Foreskin fibroblast (primary cell): ENCODE measurements at places on chromosomes 13 and 19.

DNA sequence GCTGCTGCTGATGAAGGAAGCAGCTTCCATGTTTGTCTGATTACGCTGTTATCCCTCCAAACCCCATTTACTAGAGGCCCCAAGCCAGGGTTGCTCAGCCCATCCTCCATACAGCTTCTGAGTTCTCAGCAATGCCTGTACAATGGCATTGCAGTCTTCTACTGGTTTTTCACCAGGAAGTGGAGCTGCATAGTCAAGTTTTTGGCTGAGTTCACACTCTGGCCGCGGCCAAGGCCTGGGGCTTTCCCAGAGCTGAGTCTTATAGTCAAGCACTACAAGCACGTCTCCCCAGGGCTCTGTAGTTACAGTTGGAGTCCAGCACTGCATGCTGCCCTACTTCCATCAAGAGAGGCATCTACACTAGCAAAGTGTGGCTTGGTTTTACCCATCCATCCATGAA lies 182.5 kb downstream of the POU4F1 start:
- DNase-seq: no peak

DNA sequence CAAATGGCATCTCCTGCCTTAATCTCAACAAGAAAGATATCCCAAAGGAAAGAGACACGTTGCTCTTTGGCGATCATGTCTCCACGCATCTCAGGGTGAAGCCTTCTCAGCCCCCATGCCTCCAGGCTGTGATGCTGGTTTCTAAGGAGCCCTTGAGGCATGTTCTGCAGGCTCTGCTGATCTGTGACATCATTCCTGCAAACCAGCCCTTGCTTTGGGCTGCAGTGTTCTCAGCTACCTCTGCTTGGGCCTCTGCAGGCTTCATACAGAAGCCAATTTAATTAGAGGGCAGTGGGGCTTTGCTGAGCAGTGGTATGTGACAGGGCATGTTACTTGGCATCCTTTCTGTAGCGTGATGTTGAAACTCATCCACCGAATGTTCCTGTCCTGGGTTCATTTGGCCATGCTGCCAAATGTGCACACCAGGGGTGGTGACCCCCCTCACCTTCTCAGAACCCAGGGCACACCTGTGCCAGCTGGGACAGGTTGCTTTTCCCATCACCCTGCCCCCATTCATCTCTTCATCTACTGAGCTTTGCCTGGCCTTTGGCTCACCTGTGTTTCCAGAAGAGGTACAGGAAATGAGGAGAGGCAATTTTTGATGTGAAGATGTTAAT lies 230.9 kb downstream of the TEX29 start:
- no peak for DNase-seq

- DNase-seq: peak; percentile 96
Measured at GRCh38 chr19:7293762-7294557, at the start of gene INSR. Gene INSR (minus strand): TSS chr19:7294414. CDS start chr19:7293891, 523 bp downstream.

GRCh38 chr13:45289936-45290563 lies 50.9 kb downstream of the TPT1 start:
- no peak for DNase-seq

DNA sequence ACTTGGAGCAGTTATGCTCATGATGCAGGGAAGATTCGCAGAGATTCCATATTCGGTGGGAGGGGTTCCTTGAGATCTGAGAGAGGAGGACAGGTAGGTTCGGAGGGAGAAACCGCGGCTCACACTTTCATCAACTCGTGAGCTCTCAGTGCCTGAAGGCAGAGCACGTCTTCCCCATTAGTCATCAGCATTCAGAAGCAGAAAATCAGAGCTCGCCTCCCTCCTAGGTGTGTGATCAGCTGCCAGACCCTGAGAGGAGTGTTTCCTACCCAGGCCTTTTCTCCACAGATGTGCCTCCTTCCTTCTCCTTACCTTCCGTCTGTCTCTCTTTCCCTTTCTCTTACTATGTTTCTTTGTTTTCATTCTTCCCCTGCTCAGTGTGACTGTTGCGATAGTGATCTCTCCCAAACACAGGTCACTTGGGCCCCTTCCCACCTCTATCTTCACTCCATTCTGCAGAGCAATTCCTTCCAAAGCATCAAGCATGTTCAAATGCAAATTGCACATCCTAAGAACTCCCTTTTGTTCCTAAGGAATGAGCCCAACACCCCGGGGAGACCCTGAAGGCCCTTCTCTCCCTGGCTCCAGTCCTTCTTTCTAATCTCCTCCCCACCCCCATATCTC lies 389.5 kb downstream of the UQCRFS1 start:
- no peak for DNase-seq

DNA sequence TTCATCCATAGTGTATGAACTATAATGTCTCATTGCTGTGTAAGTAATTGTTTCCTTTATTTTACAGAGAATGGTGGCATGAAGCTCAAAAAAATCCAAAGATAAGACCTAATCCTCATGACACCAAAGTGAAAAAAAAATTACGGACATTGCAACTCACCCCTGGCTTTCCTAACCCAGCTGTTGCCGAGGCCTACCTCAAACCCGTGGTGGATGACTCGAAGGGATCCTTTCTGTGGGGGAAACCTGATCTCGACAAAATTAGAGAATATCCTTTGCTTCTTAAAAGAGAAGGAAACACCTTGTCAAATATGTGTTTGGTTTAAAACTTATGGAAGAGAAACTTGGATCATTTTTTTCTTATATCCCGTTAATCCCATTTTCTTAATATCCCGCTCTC lies 26.3 kb downstream of the ERCC5 start:
- no peak for DNase-seq

GRCh38 chr19:13978351-13979243 lies 26.3 kb downstream of the DCAF15 start:
- DNase-seq: peak; percentile 68

- DNase-seq: no peak
Measured at GRCh38 chr19:2726160-2726855, 5.1 kb upstream of the DIRAS1 start.

- no peak for DNase-seq
Measured at GRCh38 chr13:105329359-105329758, 1206.1 kb downstream of the EFNB2 start.

DNA sequence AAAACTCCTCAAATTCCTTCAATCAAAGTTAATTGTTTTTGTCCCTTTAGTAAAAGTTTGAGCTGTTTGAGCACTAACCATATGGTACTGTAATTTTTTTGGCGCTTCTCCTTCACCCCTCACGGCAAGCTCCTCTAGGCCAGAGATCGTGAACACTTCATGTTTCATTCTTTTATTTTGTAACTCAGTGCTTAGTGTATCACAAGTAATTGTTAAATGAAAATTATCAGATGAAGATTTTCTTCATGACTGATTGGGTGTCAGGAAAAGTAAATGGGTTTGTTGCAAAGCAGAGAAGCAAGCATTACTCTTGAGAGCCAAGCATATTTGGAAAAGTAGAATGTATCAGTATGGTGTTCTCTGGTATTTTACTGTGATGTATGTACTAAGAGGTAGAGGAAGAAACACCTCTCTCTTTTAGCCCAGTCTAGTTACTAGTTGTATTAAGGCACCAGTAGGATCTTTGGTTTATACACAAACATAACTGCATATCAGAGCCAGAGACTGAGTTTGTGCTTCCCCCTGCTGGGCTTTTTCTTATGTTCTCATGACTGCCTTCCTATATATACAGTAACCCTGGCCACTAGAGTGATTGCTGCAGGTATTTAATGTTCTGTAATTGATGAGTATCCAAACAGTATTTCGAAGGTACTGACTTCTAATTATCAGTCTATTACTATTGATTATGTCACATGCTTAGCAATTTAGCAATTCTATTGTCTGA lies 202.3 kb upstream of the KLHL1 start:
- DNase-seq: no peak

- DNase-seq: no peak
Measured at GRCh38 chr13:87094646-87095045, 576.5 kb upstream of the SLITRK5 start.

GRCh38 chr13:51479199-51479523 lies 26.3 kb upstream of the INTS6 start:
- peak; percentile 36 for DNase-seq

- no peak for DNase-seq
Measured at GRCh38 chr19:27780367-27781075, 1432.4 kb downstream of the UQCRFS1 start.

- DNase-seq: no peak
Measured at GRCh38 chr19:55285229-55285890, 1.6 kb downstream of the BRSK1 start.
